SW480 (cell line): ENCODE measurements at places on chromosomes 5 and 9.

DNA sequence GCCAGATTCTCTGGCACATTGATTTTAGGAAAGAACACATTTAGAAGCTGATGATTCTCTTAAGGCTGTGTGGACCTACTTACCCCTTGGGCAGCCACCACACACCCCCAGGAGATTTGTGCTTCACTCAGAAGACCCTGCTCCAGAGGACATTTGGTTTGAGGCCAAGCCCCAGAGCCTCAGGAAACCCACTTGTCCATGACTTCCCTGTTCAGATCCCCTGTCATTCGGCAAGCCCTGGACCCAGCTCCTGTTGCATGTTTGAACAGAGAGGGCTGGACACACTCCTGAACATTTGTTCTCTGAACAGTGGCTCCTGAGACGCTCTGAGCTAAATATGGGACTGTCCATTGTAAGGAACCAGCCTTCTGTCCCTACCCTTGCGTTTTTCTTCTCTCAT, 82.1 kb downstream of the AMBP start:
- DNase-seq = no peak

DNA sequence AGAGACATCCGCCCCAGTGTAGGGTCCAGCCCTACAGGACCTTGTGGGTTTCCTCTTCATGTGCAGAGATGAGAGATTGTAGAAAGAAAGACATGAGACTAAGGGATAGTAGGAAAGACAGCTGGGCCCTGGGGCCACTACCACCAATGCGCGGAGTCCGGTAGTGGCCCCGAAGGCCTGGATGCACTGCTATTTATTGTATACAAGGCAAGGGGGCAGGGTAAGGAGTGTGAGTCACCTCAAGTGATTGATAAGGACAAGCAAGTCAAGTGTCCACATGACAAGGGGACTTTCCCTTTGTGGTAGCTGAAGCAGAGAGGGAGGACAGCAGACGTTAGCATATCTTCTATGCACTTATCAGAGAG, 6.2 kb upstream of the TMEM141 start:
- no peak for DNase-seq

DNA sequence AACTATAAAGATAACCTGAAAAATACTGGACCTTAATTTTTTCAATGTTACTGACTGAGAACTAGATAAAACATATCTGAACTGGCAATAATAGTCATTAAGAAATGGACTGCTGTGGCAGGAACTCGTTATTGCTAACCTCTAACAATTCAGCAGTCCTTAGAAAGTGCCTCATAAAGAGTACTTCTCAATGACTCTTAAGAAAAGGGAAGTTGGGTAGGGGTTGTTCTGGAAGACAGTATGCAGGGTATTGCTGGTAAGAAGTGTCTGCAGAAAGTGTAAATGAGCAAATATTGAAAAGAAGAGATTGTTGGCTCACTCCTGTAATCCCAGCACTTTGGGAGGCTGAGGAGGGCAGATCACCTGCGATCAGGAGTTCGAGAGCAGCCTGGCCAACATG, 27.9 kb downstream of the FOXD1 start:
- DNase-seq = no peak

GRCh38 chr9:123073991-123074422, 40.5 kb downstream of the GPR21 start:
- DNase-seq = no peak

- DNase-seq = no peak
Observed at GRCh38 chr9:132583584-132584304, 1.3 kb downstream of the BARHL1 start.

DNA sequence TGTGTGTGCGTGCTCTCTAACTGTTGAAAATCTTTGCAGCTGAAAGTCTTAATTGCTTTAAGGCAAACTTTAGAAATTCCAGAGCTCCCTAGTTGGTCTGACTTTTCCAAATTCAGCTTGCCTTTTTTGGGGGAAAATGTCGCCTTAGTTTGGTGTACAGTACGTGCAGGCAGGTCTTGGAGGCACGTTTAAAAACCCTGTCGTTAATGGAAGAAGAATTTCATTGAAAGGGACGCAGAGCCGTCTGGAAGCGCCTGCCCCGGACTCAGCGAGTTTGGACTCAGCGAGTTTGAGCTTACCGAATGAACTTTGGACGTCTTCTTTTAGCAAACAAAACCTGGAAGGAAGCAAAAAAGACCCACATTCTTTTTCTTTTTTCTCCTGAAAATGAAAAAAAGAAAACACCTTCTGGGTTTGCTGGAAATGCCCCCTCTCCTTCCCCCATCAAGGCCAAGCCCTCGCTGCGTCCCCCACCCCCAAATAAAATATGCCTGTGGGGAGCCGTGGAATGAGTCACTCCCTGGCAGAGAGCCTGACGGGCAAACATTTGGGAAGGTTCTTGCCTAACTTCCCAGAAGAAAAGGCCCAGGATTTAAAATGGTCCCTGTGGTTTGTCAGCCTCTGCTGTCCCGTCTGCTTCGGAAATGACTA, 1.5 kb downstream of the NEK6 start:
- peak; percentile 60 for DNase-seq

DNA sequence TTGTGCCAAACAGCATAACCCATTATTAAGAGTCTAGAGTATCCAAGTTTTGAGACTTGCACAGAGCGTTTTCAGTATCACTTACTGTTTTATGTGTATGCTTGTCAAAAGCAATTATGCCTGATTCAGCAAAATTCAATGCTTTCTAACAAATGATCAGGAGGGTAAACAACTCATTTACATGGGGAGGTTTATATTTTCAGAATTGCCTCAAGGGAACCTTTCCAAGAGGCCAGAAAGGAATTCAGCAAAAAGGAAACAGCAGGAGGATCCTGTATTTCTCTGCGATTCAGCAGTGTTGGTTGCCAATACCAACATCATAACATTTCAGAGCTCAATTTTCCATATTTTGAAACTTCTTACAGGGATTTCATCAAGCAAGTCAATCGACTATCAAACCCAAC, 69.3 kb upstream of the DAB2 start:
- no peak for DNase-seq

GRCh38 chr5:148653836-148654781, at the start of gene HTR4:
TSS of gene HTR4 (minus strand) at chr5:148654527. CDS start at chr5:148637014, 17,513 bp downstream.
- DNase-seq = no peak

DNA sequence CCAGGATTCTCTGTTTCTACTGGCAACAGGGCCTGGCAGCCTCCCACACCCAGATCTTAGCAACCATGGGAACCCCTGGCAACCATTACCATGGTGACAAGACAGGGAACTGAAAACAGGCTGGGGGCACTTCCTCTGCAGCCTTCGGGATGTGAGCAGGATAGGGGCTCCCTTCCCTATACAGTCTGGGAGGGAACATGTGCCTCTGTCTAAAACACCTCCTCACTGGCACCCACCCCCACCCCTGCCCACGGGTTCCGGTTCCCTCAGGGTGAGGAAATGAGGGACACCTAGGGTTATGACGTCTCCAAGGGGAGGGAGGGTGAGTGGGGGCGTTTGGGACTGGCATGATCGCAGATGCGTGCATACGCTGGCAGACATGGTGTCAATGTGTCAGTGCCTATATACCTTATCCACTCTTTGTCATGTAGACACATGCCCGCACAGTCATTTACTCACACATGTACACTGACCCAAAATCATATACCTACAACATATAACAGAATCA, 3.0 kb upstream of the DNAJB5 start:
- DNase-seq = no peak

GRCh38 chr5:106399391-106399790, 1271.3 kb downstream of the EFNA5 start:
- DNase-seq = no peak

GRCh38 chr9:136336156-136336870, 9.0 kb downstream of the GPSM1 start:
- DNase-seq = no peak

GRCh38 chr9:94903961-94904421, 177.5 kb downstream of the AOPEP start:
- no peak for DNase-seq

DNA sequence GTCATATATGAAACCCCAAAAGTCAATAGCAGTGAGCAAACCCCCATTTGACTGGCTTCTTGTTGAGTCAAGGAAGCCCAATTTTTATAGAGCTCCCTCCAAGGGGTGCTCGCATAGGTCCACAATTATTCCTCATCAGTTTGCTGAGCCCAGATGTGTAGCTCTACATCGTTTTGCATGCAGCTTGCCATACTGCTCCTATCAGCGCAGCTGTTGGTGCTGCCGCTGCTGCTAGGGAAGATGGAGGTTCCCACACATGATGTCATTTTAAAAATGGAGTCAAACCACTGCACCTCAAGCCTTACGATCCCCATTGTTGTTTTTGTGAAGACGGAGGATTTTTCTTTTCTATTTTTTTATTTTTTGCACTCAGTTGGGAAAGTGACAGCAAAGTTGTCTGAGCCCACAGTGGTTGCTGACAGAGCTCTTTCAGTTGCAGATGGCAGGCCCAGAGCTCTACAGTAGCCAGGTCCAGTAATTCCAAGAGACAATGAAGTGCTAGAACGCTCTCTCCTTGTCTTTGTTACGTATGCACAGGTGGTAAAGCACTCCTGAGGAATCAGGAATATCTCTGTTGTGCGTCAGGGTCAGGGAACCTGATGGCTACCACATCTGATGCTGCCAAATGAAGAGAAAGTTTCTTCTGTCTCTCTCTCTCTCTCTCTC, 23.2 kb upstream of the C5orf63 start:
- DNase-seq = no peak

- DNase-seq = peak; percentile 89
Observed at GRCh38 chr5:167827766-167828165, 463.7 kb upstream of the WWC1 start.

- DNase-seq = peak; percentile 21
Observed at GRCh38 chr5:6551287-6551954, 81.4 kb downstream of the NSUN2 start.

- DNase-seq = no peak
Observed at GRCh38 chr5:81163651-81164050, 69.5 kb upstream of the CKMT2 start.

DNA sequence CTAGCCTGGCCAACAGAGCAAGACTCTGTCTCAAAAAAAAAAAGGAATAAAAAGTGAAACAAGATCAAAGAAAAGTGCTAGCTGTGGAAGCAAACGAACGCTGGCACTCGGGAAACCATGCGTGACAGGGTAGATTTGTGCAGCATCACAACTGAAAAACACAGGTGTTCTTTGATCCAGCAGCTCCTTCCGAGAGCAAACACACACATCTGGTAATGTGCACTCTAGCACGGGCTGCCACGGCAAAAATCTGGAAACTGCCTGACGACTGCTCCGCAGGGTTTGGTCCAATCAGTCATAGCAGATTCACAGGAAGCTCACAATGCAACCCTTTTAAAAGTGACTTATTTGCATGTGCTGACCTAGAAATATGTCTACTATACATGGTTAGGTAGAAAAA, 80.0 kb downstream of the SYK start:
- no peak for DNase-seq

- DNase-seq = peak; percentile 43
Observed at GRCh38 chr5:10701567-10702039, 59.4 kb downstream of the DAP start.

- DNase-seq = no peak
Observed at GRCh38 chr9:127035948-127036347, 86.5 kb downstream of the ANGPTL2 start.

- DNase-seq = peak; percentile 73
Observed at GRCh38 chr5:119578937-119579336, 50.4 kb upstream of the FAM170A start.

DNA sequence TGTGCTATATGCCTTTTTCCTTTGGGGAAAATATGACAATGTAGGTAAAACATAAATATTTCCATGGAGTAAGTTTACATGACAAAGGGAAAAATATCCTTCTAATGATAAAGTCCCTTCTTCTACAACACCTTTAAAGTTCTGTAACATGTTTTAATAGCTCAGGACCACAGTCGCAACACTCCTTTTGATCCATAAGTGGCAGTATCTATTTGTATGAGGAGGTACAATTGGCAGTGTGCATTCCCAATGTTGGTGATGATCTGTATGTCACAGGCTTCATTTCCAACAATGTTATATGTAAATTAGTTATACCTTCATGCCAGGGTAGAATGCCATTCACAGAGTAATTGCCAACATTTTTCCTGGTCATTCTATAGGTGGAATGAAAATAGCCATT, 127.1 kb upstream of the CCNH start:
- DNase-seq = peak; percentile 6

DNA sequence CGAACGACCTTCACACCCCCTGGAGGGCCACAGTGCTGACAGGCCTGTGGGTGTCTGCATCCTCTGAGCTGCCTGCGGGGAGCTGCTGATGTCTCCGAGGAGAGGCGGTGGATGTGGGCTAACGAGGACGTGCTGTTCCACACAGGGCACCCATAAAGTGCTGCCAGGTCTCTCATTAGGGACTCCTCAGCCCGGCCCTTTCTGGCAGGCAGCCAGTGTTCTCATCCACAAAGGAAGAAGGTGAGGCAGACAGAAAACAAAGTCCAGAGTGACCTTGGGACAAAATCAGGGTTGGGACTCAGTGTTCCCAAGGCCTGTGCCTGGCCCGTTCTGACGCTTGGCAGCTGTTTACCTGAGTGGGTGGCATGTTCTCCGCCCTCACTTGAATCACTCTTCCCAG, 29.3 kb downstream of the CARTPT start:
- DNase-seq = no peak

- DNase-seq = no peak
Observed at GRCh38 chr5:132407970-132408369, 38.5 kb downstream of the SLC22A5 start.

- DNase-seq = peak; percentile 85
Observed at GRCh38 chr5:122515709-122516431, 203.8 kb downstream of the SNCAIP start.

DNA sequence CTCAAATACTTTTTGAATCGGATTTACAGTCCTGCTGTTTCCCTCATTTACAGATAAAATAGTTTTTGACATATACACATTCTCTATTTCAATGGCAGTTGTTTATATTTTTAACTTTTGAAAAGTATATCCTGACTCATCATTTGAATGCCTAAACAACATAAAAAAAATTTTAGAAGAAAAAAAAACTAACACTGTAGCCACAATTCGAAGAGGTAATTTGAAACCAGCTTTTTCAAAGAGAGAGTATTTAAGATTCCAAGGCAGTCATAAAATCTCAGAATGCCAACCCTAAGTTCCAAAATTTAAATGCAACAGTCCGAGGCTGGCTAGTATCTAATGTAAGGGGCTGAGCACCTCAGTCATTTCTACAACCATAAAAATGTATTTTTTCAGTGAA, 626.8 kb downstream of the DNAH5 start:
- DNase-seq = no peak

DNA sequence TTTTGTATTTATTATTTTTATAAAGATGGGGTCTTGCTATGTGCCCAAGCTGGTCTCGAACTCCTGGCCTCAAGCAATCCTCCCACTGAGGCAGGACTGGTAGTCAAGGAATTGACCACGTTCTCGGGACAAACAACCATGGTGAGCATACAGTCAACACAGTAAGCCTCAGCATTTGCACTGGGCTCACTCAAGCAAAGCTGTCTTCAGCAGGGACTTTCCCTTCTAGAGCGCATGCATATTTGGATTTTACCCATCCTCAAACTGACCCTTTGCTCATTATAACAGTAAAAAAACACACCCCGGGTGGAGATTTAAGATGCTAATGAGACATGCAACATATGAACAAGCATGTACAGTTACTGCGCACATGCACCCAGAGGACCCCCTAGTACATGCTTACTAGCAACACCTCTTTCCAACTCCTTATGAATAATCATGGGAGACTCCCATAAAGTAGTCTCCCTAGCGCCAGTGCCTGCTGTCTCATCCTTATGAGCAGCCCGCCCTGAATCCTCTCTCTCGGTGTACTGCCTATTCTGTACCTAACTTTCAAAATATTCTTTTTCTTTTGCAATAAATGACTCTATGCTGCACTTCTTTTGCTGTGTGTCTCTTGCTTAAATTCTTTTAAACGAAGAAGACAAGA, 41.5 kb downstream of the C5orf22 start:
- DNase-seq = no peak
